ENCODE measurements at places on chromosomes 13 and 19.

DNA sequence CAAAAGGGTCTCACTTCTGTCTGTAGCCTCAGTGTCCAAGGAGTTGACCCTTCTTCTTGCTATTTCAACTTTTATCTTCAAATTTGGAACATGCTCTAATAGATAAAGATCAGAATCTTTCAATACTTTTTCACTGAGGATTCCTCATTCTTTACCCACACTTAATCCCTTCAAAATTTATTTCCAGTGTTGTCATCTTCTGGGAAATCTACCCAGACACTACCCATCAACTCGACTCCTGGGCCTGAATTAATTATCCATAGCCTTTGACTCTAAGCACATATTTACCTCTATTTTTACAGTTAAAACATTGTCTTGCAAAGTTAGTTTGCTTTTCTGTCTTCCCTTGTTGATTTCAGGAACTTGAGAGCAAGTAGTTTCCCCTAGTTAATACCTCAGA is 1022.5 kb downstream of the PCDH9 start:
- no peaks in the 10 kb centered on the region for H3K27me3 ChIP-seq
- no peak overlapping the region for H3K4me3 ChIP-seq
- DNase-seq = no peak
- H3K36me3 ChIP-seq = no peaks in the 10 kb centered on the region
- H3K4me1 ChIP-seq = no peaks in the 10 kb centered on the region
- no peak overlapping the region for H3K27ac ChIP-seq

DNA sequence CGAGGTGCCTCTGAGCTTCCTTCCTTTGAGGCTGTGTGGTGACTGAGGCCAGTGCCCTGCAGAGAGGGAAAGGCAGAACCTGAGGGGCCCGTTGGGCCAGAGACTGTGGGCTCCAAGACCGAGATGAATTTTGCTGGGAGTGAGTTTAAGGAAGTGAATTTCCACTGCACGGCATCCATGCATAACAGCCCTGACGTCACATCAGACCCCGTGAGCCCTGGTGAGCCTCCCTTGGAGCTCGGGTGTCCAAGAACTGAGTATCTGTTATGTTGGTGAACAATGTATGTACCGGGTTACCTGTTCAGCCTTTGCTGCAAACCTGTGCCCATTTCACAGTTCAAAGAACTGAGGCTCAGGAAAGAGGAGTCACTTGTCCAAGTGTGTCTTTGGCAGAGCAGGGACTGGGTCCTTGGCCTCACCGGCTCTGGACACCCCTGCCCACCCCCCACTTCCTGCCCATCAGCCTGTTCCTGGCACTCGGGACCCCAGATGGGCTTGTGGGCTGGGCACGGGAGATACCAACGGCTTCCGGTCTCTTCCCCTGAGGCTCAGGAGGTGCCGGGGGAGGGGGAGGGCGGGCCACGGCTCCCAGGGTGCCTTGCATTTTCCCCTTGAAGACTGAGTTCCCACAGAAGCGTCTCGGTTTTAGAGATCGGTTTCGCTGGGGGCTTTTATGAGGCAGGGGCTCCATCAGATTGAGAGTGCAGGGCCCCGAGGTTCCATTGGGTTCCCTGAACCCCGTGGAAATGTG is 33.7 kb downstream of the NFILZ start:
- H3K27me3 ChIP-seq = no peaks in the 10 kb centered on the region
- DNase-seq = peak; percentile 65
- peaks cover 47% of the 10 kb centered on the region for H3K4me1 ChIP-seq
- H3K36me3 ChIP-seq = no peaks in the 10 kb centered on the region
- no peak overlapping the region for H3K4me3 ChIP-seq

DNA sequence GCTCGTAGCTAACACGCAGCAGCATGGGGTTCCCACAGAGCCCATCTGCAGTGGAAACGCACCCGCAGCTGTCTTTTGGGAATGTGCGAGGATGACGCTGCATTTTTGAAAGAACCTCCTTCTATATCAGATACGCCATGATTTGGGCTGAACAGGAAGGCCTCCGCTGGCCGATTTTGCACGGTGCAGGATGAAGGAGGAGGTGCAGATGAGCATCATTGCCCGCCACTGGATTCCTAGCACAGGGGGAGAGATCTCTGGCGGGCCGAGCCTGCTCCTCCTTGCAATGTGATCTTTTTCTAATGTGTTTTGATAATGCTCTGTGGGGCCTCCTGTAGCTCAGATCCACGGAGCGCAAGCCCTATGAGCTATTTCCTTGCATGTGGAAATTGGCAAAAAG is 55.5 kb downstream of the EFNB2 start:
- H3K27ac ChIP-seq = no peak overlapping the region
- no peak for DNase-seq
- H3K4me1 ChIP-seq = peaks cover 1% of the 10 kb centered on the region
- no peaks in the 10 kb centered on the region for H3K36me3 ChIP-seq
- H3K4me3 ChIP-seq = no peak overlapping the region
- H3K27me3 ChIP-seq = peaks cover 48% of the 10 kb centered on the region

- peaks cover 70% of the 10 kb centered on the region for H3K4me1 ChIP-seq
- H3K27me3 ChIP-seq = no peaks in the 10 kb centered on the region
- peaks cover 30% of the 10 kb centered on the region for H3K36me3 ChIP-seq
- peak overlapping the region; percentile 91 for H3K27ac ChIP-seq
These were observed 17.2 kb downstream of the RASA3 start for GRCh38 chr13:114115191-114115671.

GRCh38 chr19:9986787-9987281 is 23.5 kb downstream of the COL5A3 start:
- H3K4me3 ChIP-seq = no peak overlapping the region
- no peak for DNase-seq
- H3K4me1 ChIP-seq = no peaks in the 10 kb centered on the region
- H3K27me3 ChIP-seq = peaks cover 16% of the 10 kb centered on the region
- H3K36me3 ChIP-seq = no peaks in the 10 kb centered on the region

DNA sequence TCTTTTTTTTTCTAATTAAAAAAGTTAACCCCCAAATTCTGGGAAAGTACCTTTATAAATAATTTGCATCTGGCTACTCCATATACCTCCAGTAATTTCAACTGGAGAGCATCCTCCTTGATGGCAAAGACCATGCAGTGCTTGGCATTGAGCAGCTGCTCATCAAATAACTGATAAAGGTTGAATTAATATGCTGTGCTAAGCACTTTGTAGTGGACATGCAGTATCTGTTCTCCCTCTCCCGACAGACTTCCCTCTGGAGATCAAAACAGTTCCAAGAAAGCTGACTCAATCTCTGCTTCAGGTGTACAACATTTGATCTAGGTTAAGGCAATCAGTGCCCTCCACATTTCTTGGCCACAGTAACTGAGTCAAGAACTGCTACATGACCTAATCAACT is 3.3 kb downstream of the SPRYD7 start:
- H3K27ac ChIP-seq = no peak overlapping the region
- H3K36me3 ChIP-seq = peaks cover 20% of the 10 kb centered on the region
- no peak for DNase-seq
- no peaks in the 10 kb centered on the region for H3K27me3 ChIP-seq
- H3K4me1 ChIP-seq = peaks cover 23% of the 10 kb centered on the region

- H3K4me1 ChIP-seq = peaks cover 17% of the 10 kb centered on the region
- no peak overlapping the region for H3K27ac ChIP-seq
- DNase-seq = no peak
- H3K36me3 ChIP-seq = no peaks in the 10 kb centered on the region
- H3K4me3 ChIP-seq = no peak overlapping the region
These were observed 278.0 kb downstream of the KLF5 start for GRCh38 chr13:73336773-73337172.

GRCh38 chr13:106874323-106874722 is 306.4 kb upstream of the ARGLU1 start:
- H3K4me3 ChIP-seq = no peak overlapping the region
- no peaks in the 10 kb centered on the region for H3K27me3 ChIP-seq
- no peaks in the 10 kb centered on the region for H3K36me3 ChIP-seq
- no peak overlapping the region for H3K27ac ChIP-seq

DNA sequence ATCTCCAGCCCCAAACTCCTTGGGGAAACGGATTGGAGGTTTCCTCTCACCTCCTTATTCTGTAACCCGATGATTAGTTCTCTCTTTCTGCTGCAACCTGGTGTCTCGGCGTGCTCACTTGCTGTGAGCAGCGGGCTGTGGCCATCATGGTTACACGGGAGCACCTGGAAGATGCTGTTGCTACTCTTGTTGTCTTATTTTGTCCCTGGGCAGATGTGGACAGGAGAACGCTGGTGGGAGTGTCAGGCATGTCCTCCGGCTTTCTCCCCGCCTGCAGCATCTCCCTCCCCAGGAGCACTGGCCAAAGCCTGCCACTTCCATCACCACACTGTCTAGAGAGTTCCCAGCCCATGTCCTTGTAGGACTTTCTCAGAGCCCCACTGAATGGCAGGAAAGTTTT is 211.8 kb upstream of the ZNF536 start:
- no peak for DNase-seq
- H3K4me1 ChIP-seq = no peaks in the 10 kb centered on the region
- no peaks in the 10 kb centered on the region for H3K36me3 ChIP-seq
- H3K27me3 ChIP-seq = peaks cover 5% of the 10 kb centered on the region
- no peak overlapping the region for H3K27ac ChIP-seq

DNA sequence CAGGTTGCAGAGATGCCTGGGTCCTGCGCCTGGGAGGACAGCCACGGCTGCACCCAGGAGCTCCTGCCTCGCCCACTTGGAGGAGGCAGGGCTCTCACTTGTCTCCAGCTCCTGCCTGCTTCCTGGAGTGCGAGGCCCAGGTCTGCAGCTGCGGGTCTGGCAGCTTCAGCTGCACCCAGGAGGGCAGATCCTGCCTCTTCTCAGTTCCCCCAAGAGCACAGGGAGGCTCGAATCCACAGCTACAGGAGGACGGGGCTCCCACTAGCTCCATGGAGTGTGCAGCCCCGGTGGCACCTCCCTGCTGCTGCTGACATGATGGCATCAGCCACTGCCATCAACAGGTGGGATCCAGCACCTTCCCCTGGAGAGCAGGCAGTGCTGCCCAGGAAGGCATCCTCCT is 4.5 kb downstream of the ZNF554 start:
- no peak overlapping the region for H3K4me3 ChIP-seq
- peaks cover 12% of the 10 kb centered on the region for H3K4me1 ChIP-seq
- peaks cover 21% of the 10 kb centered on the region for H3K36me3 ChIP-seq

DNA sequence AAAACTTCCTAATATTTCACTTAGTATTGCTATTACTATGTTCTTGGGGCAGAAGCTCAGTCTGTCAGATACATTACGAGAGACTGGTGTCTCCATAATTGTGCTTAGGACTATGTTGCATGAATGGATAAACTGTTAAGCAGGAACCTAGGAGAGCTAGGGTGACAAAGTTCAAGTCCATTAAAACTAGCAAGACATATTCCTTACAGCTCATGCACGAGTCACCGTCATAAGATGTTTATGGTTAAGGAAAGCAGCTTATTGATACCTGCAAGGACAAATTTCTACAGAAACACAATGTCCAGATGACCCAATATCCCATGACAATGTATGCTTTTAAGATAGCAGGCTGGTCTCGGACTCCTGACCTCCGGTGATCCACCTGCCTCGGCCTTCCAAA is 5.7 kb upstream of the ZNF813 start:
- no peak overlapping the region for H3K27ac ChIP-seq
- peaks cover 5% of the 10 kb centered on the region for H3K4me1 ChIP-seq

DNA sequence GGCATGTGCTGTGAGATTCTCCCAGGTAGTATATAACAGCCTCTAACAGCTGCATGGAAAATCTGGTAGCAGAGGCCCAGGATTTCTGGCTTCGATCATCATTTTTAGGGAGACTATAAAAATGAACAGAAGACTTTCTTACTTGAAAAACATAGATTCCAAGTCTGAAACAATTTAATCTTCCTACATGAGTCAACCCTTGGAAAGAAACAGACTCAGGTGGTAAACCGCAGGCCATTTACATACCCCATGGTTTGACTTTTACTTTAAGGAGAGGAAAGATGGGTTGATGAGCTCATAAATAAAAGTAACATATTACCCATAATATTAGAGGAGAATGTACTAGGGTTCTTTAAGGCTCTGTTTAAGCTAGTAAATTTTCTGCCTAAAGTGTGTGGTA is 121.6 kb downstream of the CYSLTR2 start:
- peaks cover 11% of the 10 kb centered on the region for H3K4me1 ChIP-seq
- H3K36me3 ChIP-seq = no peaks in the 10 kb centered on the region
- no peak overlapping the region for H3K27ac ChIP-seq
- DNase-seq = no peak
- peaks cover 33% of the 10 kb centered on the region for H3K27me3 ChIP-seq

DNA sequence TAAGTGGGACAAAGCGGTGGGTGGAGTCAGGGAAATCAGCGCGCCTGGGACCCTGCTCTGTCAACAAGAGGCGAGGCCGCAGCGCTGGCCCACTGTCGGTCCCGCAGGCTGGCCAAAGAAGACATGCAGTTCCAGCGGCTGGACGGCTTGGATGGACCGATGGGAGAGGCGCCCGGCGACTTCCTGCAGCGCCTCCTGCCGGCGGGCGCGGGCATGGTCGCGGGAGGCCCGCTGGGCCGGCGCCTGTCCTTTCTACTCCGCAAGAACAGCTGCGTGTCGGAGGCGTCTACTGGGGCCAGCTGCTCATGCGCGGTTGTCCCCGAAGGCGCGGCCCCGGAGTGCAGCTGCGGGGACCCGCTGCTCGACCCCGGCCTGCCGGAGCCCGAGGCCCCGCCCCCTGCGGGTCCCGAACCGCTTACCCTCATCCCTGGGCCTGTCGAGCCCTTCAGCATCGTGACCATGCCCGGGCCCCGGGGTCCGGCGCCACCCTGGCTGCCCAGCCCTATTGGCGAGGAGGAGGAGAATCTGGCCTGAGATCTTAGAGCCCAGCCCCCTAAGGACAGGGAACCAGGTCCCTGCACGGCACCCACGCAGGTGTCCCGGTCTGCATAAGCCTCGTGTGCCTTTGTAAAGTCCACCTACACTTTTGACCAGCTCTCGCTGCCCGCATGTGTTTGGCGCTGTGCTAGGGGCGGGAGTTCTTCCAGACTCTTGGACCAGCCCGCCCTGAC is 6.1 kb downstream of the BEST2 start:
- H3K4me1 ChIP-seq = peaks cover 4% of the 10 kb centered on the region
- H3K27ac ChIP-seq = no peak overlapping the region
- H3K4me3 ChIP-seq = peak overlapping the region; percentile 39

- DNase-seq = no peak
- H3K4me3 ChIP-seq = no peak overlapping the region
These were observed 47.8 kb upstream of the TCF3 start for GRCh38 chr19:1699998-1700732.

- no peaks in the 10 kb centered on the region for H3K36me3 ChIP-seq
- no peak for DNase-seq
- H3K4me1 ChIP-seq = peaks cover 5% of the 10 kb centered on the region
- no peak overlapping the region for H3K27ac ChIP-seq
- H3K4me3 ChIP-seq = peak overlapping the region; percentile 76
These were observed 1.3 kb downstream of the RHPN2 start for GRCh38 chr19:33063356-33063752.

DNA sequence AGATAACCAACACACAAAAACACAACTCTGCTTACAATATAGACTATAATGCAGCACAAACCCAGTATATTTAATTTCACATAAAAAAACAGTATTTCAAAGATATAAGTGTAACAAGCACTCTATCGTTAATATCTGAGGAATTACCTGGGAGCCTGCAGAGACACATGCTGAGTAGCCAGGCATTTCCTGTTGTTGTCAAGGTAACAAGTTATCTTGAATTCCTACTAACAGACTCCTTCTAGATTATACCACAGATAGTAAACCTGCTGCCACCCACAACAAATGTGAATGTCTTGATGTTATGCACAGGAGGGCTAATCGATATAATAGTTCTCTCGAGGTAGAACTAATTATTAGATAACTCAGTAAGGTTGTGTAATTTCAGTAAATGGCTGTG is 826.0 kb upstream of the PRR20A start:
- DNase-seq = no peak
- H3K4me1 ChIP-seq = no peaks in the 10 kb centered on the region
- H3K27me3 ChIP-seq = no peaks in the 10 kb centered on the region
- H3K36me3 ChIP-seq = no peaks in the 10 kb centered on the region
- H3K27ac ChIP-seq = no peak overlapping the region

- peaks cover 11% of the 10 kb centered on the region for H3K4me1 ChIP-seq
- no peak overlapping the region for H3K27ac ChIP-seq
- DNase-seq = no peak
- H3K36me3 ChIP-seq = no peaks in the 10 kb centered on the region
- H3K27me3 ChIP-seq = peaks cover 7% of the 10 kb centered on the region
These were observed 105.6 kb upstream of the SERP2 start for GRCh38 chr13:44267980-44268379.
